ENCODE measurements at places on chromosomes 12 and 14.
A peak's percentile ranks its signal among the peaks of the same experiment; 100 is the strongest.

DNA sequence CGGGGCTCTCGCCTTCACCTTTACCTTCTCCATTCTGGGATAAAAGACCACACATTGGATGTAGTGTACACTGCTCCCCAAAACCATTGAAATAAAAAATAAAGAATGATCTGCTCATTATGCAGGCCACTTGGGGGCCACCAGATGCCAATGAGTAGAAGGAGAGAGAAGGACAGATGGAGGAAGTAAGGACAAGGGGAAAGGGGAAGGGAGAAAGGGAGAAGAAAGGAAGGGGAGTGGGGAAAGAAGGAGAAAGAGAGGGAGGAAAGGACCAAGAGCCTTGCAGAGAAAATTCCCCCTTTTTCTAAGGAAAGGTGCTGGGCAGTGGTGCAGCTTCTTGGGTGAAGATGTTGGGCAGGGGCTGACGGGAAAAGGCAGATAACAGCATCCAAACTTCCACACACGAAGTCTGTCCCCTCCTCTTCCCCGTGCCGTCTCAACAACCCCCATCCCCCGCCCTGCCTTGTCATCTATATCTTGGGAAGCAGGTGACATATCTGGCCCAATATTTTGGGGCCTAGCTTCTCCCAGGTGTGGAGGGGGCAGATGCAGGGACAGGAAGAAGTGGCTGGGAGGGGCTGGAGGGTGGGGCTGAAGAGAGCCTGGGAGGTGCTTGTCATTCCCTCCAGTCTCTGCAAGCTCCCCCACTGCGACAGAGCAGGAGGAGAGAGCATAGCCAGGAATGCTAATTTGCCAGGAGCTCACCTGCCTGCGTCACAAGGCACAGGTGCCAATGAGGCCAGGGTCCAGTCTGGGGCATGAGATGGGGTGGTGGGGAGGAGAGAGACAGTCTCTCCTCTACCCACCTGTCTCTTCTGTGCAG, 107.5 kb downstream of the SINHCAF start:
- DNase-seq = no peak

DNA sequence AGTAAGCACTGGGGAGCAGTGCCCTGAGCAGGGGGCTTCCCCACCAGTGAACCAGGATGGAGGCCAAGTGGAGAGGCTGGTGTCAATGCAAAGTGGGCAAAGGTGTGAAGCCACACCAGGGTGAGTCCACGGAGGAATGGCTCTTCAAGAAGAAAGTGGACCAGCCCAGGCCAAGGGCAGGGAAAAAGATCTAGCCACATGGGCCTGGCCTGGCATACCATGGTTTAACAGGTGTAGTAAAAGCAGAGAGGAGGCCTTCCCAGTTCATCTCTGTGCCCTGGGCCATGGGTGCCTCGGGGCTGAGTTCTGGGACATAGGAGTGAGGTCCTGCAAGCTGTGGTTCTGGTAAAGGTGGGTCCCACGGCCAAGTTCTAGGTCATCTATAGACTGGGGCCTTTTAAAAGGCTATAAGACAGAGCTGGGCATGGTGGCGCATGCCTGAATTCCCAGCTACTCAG, 153.4 kb downstream of the DPF3 start:
- peak; percentile 23 for DNase-seq

DNA sequence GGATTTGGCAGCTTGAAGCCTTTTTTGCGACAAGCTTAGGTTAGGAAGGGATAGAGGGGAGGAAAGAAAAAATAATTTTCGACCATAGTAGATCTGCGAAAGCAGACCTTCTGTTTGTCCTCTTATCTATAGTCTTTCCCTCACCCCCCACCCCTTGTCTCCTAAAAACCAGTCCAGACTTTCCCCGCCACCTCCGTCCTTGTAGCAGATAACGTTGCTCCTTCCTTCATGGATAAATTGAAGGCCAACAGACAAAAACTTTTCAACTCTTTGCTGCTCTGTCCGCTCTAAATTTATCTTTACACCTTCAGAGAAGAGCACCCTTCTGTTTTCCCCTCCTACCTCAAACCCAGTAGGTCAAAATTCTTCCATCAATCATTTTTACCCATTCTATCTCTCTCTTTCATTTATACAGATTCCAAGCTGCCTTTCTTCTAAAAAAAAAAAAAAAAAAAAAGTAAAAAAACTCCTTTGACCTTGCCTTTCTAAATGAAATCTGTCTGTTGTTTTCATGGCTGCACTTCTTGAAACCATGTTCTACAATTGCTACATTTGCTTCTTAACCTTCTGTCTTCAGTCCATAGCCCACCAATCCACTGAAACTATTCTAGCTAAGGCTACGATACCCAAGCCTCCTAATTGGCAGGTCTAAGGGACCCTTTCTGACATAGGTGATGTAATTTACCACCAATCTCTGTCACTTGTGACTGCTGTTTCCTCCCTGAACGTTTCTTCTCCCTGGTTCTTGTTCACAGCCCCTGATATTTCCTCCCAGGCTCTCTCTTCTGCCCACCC, 11.1 kb upstream of the NEMF start:
- no peak for DNase-seq

- DNase-seq = no peak
These were observed 649.2 kb upstream of the MIS18BP1 start for GRCh38 chr14:45902241-45902640.

DNA sequence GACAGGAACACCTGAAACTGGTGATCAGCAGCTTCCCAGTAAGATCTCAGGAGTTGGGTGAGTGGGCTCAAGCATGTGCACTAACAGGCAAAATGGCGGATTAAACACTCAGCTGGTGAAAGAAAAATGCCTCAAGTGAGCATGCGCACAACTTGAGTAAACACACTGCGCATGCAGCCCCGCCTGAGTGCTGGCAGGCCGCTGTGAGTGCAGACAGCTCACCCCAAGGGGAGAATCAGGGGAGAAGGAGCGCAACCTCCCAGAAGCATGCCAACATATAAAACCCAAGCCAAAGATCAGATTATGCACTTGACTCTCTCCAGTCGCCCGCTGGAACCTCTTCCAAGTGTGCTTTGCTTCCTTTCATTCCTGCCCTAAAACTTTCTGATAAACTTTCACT, 125.8 kb downstream of the VRK1 start:
- no peak for DNase-seq

GRCh38 chr14:32381869-32382268, 52.8 kb downstream of the AKAP6 start:
- DNase-seq = no peak

GRCh38 chr12:80262346-80262745, 163.0 kb downstream of the OTOGL start:
- DNase-seq = no peak

DNA sequence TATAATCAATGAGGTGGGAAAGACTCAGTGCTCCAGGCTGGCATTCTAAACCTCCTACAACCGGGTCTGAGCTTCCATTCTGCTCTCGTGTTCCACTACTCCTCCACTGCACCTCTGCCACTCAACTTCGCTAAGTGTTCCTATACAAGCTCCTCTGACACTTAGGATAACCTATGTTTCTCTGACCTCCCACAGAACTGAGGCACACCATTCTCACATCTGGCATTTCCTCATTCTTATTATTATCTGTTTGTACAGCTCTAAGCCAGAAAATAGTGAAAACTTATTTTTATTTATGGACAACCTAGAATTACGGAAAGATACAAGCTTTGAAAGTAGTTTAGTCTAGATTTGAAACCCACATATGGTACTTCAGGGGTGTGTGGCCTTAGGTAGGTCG, 127.0 kb downstream of the MED13L start:
- no peak for DNase-seq

GRCh38 chr12:70590549-70591226, 46.5 kb downstream of the PTPRB start:
- DNase-seq = no peak

GRCh38 chr12:55930771-55931316, at the start of gene DGKA:
Gene DGKA (plus strand): TSS chr12:55931162. CDS start chr12:55936504, 5,342 bp downstream.
- peak; percentile 57 for DNase-seq

DNA sequence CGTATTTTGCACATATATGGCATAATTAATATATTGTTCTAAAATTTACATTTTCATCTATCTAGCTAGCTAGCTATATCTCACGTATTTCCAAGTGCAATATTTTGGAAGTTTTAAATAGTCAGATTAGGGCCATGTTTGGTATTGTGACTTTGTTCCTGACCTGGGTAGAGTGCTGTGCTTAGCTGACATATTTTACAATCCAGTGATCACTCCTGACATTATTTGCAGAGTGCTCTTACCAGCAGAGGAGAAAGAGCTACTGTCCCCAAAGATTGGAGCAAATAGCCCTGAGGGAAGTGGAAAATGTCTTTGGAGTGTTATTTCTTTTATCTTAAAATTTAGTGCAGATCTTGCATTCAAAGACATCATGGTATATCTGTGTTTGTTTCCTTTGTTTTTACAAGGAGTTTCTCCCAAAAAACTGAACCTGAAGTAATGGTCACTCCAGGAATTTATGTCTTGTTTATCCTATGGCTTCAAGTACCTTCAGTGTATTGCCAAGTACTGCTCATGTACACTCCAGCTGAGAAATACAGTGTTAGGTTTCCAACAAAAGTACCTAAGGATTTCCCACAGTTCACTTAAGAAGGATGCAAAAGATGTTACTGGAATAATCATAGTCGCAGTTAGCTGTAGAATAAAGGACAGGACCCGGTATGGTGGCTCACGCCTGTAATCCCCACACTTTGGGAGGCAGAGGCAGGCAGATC, 49.4 kb upstream of the PSMA6 start:
- DNase-seq = no peak

- no peak for DNase-seq
These were observed 1.7 kb upstream of the SCNN1A start for GRCh38 chr12:6376870-6377666.

- DNase-seq = no peak
These were observed 1291.6 kb downstream of the FSCB start for GRCh38 chr14:43215524-43215923.

GRCh38 chr12:53726946-53727309, 324 bp downstream of the CALCOCO1 start:
- DNase-seq = no peak

GRCh38 chr12:95884998-95885397, 26.2 kb downstream of the SNRPF start:
- DNase-seq = no peak

DNA sequence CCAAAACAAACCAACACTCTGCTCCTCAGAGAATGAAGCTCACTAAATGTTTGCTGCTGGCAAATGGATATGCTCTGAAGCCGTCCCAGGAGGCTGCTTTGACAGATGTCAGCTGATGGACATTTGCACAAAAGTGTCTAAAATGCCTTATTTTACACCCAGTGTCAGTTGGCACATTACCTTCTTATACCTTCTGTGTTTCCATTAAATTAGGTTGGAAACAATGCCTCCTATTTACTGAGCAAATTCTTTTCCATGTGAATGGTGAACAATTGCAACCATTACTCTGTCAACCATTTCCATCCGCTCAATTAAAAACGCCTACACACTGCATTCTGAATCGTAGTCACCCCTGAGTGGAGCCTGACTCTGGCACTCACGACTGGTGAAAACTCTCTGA, 1679.9 kb upstream of the FLRT2 start:
- no peak for DNase-seq

DNA sequence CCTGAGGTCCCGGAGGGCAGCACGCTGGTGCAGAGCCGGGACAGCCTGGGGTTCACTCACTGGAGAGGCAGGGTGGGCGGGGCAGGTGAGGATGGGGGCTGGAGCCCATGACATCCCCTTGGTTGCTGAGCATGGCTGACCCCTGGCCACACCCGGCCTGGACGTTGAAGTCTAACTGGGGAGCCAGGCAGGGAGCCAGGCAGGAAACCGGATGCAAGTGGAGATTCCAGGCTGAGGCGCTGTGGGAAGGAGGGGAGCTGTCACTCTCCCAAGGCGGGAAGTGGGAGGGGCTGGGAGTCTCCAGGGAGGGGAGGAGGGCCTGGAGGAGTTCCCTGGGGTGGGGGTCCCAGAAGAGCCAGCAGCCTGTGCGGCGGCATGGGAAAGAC, 7.7 kb upstream of the INF2 start:
- peak; percentile 87 for DNase-seq

- DNase-seq = peak; percentile 79
These were observed 44.3 kb downstream of the KRT80 start for GRCh38 chr12:52147367-52147963.

DNA sequence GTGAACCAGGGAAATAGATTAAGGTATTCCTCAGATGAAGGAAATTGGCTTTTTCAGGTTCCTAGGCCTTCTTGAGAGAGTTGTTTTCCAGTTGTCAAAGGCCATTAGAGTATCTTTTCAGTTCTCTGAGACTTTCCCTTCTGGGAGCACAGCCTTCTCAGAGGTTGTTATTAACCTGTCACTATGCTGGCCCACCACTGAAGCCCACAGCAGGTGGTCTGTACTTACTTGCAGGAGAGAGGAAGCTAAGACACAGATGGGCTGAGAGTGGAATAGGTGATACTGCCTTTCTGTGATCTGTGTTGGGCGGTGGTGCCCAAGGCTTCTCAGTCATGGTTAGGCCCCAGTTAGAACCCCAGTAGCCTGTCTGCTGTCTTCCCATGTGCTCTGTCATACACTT, 22.8 kb upstream of the GALNT16 start:
- no peak for DNase-seq

DNA sequence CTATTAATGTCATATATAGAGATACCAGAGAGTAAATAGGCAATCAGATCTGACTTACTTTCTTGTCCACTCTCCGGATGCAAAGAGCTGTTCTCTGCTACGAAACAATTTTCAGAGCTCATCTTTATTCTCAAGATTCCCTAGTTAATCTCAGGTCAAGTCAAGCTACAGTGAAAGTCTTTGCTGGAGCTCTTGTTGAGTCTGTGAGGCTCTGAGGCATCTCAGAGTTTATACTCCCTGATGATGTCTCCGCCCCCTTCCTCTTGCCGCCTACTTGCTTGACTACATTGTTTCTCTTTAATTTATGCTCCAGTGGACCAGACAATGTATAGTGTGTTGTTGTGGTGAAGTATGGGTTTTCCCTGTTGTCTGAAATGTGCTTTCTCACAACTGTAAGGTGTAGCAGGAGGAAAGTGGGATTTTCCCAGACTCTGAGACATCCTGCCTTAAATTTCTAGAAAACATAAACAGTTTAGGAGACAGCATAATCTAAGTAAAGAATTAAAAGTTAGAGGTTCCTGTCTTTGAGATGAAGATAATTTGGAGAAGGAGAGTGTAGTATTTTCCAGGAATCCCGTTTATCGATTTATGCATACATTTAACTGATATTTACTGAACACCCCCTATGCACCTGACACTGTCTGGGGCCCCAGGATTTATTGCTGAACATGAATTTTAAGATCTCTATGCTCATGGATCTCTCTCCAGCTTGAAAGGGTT, at the start of gene CD69:
TSS of gene CD69 (minus strand) at position 203 of the 720 bp plus-strand sequence. CDS start at position 122, 81 bp downstream.
- no peak for DNase-seq
